ENCODE measurements at places on chromosomes 5 and 9. TPM values are rescaled to one million over a fixed set of nuclear protein-coding genes. Genes with fewer than 3 reads are reported as not detected.

GRCh38 chr5:103294906-103295305 lies 36.3 kb downstream of the MACIR start:
- DNase-seq, result no peak

DNA sequence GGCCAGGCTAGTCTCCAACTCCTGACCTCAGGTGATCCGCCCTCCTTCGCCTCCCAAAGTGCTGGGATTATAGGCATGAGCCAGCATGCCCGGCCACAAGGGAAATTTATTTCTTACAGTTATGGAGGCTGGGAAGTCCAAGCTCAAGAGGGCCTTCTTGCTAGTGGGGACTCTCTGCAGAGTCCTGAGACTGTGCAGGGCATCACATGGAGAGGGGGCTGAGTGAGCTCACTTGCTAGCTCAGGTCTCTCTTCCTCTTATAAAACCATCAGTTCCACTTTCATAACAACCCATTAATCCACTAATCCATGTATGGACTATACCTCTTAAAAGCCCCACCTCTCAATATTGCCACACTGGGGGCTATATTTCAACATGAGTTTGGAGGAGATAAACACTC lies 5.1 kb upstream of the SPIN1 start:
- no peak for DNase-seq

- peak; percentile 88 for DNase-seq
These were observed 1.5 kb downstream of the SMARCA2 start for GRCh38 chr9:2016408-2017330.

GRCh38 chr5:31626604-31627234 lies 12.2 kb upstream of the PDZD2 start:
- DNase-seq, result no peak

DNA sequence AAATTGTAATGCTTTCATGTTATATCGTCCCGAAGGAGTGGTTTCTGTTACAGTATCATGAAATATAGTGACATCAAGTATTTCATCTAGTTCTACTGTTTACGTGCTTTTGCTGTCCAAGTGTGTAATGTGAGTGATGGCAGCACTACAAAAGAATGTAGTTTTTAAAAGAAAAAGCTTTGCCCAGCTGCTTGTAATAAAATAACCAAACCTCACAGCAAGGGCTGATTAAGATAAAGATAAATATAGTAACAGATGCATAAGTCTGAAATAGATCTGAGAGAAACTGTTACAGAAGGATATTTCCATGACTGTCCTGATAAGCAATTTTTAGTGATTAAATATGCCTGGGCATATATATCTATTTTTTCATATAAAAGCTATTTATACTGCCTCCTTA lies 106.4 kb downstream of the AUH start:
- no peak for DNase-seq

- no peak for DNase-seq
These were observed 44.9 kb upstream of the STXBP1 start for GRCh38 chr9:127567035-127567729.

DNA sequence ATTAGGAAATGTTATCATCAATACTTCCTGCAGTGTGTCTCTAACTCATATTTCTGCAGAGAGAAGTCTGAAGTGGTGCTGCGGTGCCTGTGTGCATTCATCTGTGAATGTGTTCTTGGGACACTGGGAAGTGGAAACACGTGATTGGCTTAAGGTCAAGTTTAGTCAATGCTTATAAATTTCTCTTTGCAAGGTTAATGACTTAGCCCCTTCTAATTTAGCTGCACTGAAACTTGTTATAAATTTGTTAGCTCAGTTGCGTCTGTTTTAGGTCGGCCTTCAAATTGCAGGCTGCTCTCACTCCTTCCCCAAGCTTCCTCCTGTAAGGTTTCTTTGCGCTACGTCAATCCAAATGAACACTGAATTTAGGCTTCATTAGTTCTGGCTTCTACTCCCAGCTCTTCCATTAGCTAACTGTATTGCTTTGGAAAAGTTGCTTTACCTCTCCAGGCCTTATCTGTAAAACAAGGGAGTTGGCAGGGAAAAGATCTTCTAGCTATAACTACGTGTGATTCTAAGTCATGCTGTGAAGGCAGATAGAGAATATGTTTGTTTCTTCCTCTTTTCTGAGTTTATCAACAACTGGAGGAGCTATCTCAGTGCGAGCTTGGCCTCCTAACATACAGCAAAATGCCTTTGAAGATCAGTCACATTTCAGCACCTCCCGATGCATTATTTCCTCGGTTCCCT lies 341.8 kb downstream of the NFIB start:
- DNase-seq, result no peak

DNA sequence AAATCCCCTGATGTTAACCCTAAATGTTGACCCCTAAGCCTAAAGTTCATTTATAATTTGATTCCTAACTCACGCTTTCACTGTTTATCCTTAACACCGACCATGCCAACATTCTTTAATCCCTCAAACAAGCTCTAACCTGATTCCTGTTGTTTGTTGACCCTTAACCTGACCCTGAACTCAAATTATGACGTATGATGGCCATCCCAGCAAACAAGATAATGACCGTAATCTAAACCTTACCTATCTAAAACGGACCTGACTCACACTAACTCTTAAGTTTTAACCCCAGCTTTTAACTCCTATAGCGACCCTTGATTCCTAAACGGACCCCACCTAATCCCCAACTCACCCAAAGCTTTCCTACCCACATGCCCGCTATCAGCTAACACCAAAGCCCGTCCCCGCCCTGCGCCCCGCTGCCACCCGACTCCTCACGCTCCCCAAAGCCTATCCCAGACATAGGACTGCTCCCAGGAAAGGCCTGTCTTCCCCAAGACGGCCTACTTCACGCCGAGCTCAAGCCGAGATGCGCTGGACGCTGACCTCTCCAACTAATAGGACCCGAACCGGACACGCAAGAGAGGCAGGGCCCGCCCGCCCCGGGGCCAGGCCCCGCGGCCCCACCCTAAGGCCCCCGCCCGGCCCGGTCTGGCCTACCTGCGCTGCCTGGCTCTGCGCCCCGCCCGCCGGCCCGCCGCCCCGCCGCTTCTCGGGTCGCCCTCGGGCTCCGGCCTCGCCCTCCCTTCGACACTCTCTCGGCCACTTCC lies 395 bp downstream of the TLN1 start:
- no peak for DNase-seq

- no peak for DNase-seq
These were observed 24.0 kb downstream of the ADAMTS16 start for GRCh38 chr5:5164163-5164562.

- DNase-seq, result peak; percentile 88
These were observed at the start of gene MAST4 for GRCh38 chr5:66595756-66596635. MAST4 (plus strand) TSS chr5:66596393; CDS start chr5:66596656, 263 bp downstream.

DNA sequence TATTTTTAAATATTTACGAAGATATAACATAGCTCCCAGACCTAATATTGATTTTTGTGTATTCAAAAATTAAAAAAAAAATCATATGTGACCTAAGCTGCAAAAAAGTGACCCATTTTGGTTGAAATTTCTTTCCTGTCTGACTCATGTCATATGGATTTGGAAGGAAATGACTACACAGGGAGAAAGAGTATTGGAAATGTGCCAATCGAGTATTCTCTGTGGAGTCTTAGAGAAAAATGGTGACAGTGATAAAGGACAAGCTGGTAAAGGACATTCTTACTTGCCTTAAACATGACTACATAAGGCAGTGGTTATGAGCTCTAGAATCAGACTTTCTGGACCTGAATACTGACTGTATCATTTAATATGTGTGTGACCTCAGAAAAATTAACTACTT lies 262.9 kb upstream of the PTPRD start:
- DNase-seq, result no peak

DNA sequence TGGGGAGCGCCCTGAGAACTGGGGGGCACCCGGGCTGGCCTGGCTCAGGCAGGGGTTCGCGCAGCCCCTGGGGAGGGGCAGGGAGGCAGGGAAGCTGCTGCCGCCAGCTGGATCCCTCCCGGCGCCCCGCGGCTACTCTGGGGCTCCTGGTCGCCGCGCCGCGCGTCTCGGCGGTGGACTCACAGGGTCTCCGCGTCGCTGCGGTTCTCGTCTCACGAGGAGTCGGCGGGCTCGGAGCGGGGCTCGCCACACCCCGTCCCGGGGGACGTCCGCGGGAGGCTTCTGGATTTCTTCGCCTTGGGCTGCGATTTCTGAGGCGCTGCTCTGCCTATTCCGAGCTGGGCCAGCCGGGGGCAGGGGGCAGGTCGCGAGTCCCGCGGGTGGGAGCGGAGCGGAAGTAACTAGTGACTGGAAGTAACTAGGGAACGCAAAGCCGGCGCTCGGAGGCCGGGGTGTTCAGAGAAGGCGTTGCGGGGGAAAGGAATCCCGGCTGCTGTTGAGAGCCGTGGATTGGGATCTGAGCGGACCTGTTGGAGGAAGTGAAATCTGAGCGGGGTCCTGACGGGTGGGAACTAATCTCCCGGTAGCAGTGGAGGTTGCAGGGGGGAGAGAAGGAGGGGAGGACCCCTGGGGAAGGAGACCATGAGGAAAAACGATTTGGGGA lies 511 bp downstream of the CYSTM1 start:
- DNase-seq, result peak; percentile 68

DNA sequence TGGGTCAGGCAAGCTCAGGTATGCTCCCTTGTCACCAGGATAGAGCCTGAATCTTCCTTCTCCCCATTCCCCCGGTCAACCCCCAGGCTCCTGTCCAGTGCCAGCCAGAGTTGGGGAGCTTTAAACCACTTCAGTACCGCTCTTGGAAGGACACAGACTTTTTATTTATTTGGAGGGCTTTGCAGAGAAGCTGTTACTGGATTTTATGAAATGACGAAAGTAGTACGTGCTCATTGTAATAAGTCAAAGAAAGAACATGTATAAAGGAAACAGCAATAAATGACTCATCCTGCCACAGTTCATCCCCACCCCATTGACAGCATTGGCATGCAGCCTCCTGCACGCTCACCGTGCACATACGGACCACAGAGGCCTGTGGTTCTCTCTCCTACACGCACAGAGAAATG lies 230.3 kb downstream of the AUH start:
- no peak for DNase-seq

GRCh38 chr5:149228618-149229297 lies 42.9 kb upstream of the AFAP1L1 start:
- DNase-seq, result peak; percentile 38

- no peak for DNase-seq
These were observed 88.2 kb downstream of the LIFR start for GRCh38 chr5:38468202-38468673.

RNF183 gene
- not detected for polyA plus RNA-seq

LCN15 gene
- polyA plus RNA-seq, result not detected

IL5 gene
- not detected for polyA plus RNA-seq

GMCL2 gene
- not detected for polyA plus RNA-seq

PRRX2 gene
- 3.8 TPM for polyA plus RNA-seq

SPINK1 gene
- polyA plus RNA-seq, result not detected

SMIM3 gene
- polyA plus RNA-seq, result 8.9 TPM

SLC6A7 gene
- polyA plus RNA-seq, result not detected

SLIT3 gene
- polyA plus RNA-seq, result 8.5 TPM
